ENCODE measurements at places on chromosomes 5 and 9.

GRCh38 chr5:64682608-64683007 lies 7.7 kb upstream of the SHISAL2B start:
- DNase-seq, result no peak

- DNase-seq, result no peak
These were observed 372.2 kb downstream of the ENC1 start for GRCh38 chr5:74268297-74268696.

DNA sequence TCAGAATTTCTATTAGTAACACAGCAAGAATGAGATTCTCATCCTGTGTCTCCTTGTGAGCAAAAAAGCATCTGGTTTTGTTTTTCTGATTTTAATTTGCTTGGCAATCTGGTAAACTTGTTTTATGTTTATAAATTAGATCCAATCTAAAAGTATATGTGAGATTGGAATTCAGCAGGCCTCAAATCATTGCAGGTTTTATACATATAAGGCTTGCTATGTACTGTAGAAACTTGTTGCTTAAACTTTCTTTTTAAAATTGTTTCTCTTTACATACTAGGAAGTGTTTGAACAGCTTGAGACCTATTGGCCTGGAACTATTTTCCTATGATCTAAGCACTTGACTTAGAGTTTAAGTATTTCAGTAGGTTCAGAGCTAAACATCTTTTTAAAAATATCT lies 1037.8 kb downstream of the NR2F1-AS1 start:
- DNase-seq, result no peak

- peak; percentile 63 for DNase-seq
These were observed 97.1 kb downstream of the GOLPH3 start for GRCh38 chr5:32076699-32077695.

GRCh38 chr9:113535756-113536155 lies 72.2 kb downstream of the RGS3 start:
- no peak for DNase-seq

DNA sequence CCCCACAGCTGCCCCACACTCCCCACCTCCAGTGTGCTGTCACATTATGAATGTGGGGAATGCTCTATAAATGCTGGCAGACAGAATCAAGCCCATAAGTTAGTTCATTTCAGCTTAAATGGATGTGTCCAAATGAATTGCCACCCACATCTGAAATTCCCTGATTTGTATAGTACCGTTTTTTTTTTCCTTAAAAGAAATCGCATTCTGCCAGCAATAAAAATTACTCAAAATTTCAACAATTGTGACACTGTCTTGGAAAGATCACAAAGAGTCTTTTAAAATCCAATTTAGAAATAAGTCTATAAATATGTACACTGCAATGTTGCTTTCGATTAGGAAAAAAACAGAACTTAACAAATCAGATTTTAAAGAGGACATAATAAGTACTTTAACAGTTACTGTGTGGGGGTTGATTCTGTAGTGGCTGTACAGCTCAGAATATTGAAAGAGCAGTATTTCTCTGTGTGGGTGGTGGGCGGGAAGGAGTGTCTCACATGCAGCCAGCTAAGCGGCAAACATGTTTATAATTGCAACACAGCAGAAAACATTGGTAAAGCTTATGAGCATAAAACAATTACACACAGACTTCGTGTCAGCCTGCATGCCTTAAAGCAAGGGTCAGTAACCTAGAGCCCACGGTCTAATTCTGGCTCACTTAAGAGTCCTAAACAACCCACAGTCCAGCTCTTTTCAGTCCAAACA lies 24.9 kb upstream of the CSNK1G3 start:
- no peak for DNase-seq

GRCh38 chr5:88679638-88680037 lies 203.3 kb downstream of the MEF2C start:
- no peak for DNase-seq

- DNase-seq, result no peak
These were observed 251.6 kb downstream of the IRX2 start for GRCh38 chr5:2499917-2500316.

- DNase-seq, result no peak
These were observed 65.9 kb upstream of the NEK6 start for GRCh38 chr9:124191691-124192395.

GRCh38 chr9:70229026-70229425 lies 29.8 kb upstream of the SMC5 start:
- no peak for DNase-seq
